ENCODE measurements at places on chromosomes 7 and 10. TPM values are rescaled to one million over a fixed set of nuclear protein-coding genes. Genes with fewer than 3 reads are reported as not detected.

Gene IFIT1B
- polyA plus RNA-seq, result 0.25 TPM

Gene PDSS1
- polyA plus RNA-seq, result 7.3 TPM

DNA sequence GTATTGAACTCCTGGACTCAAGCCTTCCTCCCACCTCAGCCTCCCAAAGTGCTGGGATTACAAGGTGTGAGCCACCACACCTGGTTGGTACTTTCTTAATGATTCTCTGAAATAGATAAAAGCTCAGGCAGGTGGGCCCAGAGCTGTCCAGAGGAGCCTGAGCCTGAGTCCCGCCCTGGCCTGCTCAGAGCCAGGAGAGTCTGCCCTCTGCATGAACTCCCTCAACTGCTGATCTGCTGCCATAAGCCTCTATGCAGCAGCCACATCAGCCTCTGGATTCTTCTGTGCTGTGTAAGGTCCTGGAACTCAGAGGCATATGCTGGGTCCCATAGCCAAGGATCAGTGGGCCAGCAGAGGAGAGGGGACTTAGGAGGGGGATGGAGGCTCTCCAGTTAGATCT is 23.1 kb upstream of the DDIT4 start:
- DNase-seq, result peak; percentile 89

DNA sequence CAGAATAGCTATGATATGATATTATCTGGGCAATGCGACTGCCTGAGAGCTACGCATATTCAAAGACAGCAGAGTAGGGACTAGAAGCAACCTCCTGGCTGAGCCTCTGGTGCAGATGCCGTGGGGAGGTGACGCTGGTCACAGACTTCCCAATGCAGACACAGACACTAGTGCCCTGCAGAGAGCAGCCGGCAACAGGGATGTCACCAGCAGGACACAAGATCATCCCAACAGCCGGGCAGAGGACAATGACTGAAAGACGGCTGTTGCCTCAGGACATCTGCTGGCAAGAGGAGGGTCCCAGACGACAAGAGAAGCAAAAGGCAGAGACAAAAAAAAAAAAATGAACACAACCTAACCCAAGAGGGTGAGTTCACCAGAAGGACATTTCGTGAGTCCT is 104.6 kb downstream of the CALN1 start:
- DNase-seq, result no peak

Measured in hindlimb muscle (tissue), 1 donor.